Uterus (tissue), 4 donors: ENCODE measurements at places on chromosomes 3 and 15. TPM values are rescaled to one million over a fixed set of nuclear protein-coding genes. Genes with fewer than 3 reads are reported as not detected.

RYR3 gene
- total RNA-seq: 9.1 TPM

CRABP1 gene
- not detected for total RNA-seq

DNA sequence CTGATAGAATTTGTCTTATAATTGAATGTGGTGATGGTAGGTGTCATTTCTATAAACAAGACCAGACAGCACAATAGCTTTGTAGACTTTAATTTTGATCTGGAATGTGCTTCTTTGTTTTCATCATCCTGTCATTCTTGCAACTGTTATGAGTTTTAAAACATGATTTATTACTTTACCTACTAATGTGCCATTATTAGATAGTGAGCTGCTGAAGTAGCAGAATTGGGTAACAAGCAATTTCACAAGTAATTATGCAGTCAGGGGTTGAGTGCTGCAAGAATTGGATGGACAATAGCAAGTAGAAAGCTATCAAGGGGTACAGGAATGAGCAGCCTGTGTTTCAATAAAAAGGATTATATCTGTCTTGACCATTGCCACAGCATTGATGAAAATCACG is 975.6 kb downstream of the ROBO1 start:
- DNase-seq: no peak
- H3K4me3 ChIP-seq: no peak overlapping the region
- H3K36me3 ChIP-seq: no peaks in the 10 kb centered on the region
- no peaks in the 10 kb centered on the region for H3K27me3 ChIP-seq
- H3K27ac ChIP-seq: no peak overlapping the region

GRCh38 chr3:170752571-170753155 is 117.3 kb downstream of the RPL22L1 start:
- H3K27ac ChIP-seq: no peak overlapping the region
- no peaks in the 10 kb centered on the region for H3K4me1 ChIP-seq
- H3K4me3 ChIP-seq: no peak overlapping the region
- DNase-seq: no peak
- H3K36me3 ChIP-seq: no peaks in the 10 kb centered on the region

ITGB5 gene
- total RNA-seq: 41.8 TPM

TGM4 gene
- not detected for total RNA-seq

DNA sequence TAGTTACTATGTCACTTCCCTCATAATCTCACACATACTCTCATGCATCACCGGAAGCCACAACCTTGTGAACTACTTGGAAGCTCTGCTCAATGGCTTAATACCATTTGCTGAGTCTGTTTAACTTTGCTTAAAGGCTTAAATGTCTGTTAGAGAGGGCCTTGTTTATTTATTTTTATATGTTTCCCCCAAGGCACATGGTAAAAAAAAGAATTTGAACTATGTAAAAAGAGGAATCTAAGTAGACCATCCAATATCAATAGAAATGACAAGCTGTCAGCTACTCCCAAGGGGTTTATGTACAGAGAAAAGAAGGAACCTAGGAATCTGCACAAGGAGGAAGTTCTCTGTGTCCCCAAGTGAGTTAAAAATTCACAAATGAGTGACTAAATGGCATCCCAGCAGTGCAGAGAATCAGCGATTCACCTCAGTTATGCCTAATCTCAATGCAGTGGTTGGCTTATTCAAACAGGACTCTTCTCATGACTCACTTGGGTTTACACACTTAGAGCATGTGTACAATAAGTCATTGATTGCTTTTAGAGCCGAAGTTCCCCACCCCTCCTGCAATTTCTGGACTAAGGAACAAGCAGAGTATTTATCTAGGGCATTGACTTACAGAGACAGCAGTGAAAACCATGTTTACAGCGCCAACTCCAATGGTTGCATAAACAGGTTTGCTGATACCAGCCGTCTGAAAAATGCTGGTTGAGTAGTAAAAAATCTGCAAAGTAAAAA is 24.4 kb downstream of the SLC2A2 start:
- H3K4me3 ChIP-seq: no peak overlapping the region
- H3K4me1 ChIP-seq: no peaks in the 10 kb centered on the region
- DNase-seq: no peak
- H3K36me3 ChIP-seq: peaks cover under 1% of the 10 kb centered on the region
- no peak overlapping the region for H3K27ac ChIP-seq

DNA sequence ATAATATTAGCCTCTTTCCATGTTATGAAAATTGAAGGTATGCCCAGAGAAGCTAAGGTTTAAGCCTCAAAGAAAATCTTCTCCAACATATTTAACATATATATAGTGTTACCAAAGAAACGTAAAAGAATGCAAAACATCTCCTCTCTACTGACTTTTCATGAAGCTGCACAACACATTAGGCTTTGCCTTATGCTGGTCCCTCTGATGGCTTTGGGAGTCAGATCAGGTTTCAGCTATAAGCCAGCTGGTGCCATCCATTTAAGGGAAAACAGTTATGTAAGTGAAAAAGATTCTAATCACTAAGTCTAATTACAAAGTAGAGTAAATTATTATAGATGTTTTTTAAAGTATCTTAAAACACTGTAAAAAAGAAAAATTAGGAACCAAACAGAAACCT is 410.5 kb downstream of the LSAMP start:
- no peak for DNase-seq
- no peak overlapping the region for H3K4me3 ChIP-seq
- no peaks in the 10 kb centered on the region for H3K27me3 ChIP-seq
- no peaks in the 10 kb centered on the region for H3K4me1 ChIP-seq
- no peaks in the 10 kb centered on the region for H3K36me3 ChIP-seq

TUSC7 gene
- total RNA-seq: not detected

DNA sequence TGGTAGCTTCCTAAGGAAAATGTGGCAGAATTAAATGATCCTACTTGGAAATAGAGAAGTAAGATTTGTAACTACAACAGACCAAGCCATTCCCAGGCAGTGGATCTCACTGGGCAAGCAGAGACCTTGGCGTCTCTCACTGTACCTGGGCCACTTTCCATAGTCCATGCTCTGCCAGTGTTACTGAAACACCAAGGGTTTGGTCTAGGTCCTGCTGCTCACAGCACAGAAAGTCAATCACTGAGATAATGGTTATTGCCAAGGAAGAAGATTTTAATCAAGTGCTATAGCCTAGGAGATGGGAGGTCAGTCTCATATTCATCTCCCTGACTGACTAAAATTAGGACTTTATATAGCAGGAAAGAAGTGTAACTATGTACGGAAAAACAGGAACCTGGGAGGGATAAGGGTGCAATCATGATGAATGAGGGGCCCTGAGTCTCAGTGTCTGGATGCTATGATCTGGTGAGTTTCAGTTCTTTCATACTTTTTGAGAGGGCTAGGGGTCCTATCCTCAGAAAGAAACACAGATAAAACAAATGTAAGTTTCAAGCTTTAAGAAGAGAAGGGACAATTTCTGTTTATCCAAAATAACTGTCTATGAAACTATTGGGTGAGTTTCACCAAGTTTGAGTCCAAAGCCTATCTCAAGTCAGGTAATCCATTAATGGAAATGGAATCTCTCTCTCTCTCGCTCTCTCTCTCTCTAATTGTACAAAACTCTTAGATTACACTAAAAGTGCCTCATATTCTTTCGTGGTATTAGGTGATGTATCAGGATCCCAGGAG is 20.6 kb downstream of the GPR15 start:
- no peak overlapping the region for H3K27ac ChIP-seq
- H3K4me1 ChIP-seq: no peaks in the 10 kb centered on the region
- no peak overlapping the region for H3K4me3 ChIP-seq
- H3K36me3 ChIP-seq: no peaks in the 10 kb centered on the region
- H3K27me3 ChIP-seq: no peaks in the 10 kb centered on the region

DNA sequence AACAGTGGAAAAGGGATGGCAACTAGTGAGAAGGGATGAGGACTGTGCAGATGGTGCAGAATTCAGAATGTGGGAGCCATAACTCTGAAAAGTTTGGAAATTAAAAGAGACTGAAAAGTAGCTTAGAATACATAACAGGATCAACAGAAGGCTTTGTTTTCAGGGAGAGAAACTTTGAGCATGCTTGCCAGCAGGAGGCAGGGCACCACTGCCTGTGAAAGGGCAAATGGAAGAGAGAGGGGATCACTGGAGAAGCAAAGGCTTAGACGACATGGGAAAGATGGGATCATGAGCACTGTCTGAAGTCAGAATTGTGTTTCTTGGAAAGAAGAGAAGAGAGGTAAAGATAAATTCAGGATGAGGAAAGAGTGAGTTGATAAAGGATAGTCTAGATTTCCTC is 99.6 kb downstream of the ABI3BP start:
- no peaks in the 10 kb centered on the region for H3K27me3 ChIP-seq
- no peak for DNase-seq

DNA sequence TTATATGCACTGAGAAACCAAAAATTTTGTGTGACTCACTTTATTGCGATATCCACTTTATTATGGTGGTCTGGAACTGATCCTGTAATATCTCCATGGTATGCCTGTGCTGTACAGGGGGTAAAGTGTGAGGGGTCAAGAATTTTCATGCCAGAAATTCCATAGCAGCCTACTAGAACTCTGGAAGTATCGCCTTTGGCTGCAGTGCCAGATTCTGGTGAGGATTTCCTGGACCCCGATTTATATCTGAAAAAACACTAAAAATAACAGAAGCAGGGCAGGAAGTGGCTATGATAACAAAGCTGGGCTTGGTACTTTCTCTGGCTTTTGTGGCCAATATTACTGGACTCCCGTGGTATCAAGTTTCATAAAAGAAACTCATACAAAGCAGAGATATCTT is 36.4 kb downstream of the CCDC80 start:
- peak overlapping the region; percentile 24 for H3K27ac ChIP-seq
- no peak overlapping the region for H3K4me3 ChIP-seq
- H3K27me3 ChIP-seq: no peaks in the 10 kb centered on the region
- DNase-seq: no peak

FEZF2 gene
- total RNA-seq: not detected

- no peaks in the 10 kb centered on the region for H3K36me3 ChIP-seq
- H3K27ac ChIP-seq: no peak overlapping the region
- H3K4me1 ChIP-seq: no peaks in the 10 kb centered on the region
- no peaks in the 10 kb centered on the region for H3K27me3 ChIP-seq
- H3K4me3 ChIP-seq: no peak overlapping the region
These were observed 191.4 kb upstream of the LRIG1 start for GRCh38 chr3:66692042-66692765.

DNA sequence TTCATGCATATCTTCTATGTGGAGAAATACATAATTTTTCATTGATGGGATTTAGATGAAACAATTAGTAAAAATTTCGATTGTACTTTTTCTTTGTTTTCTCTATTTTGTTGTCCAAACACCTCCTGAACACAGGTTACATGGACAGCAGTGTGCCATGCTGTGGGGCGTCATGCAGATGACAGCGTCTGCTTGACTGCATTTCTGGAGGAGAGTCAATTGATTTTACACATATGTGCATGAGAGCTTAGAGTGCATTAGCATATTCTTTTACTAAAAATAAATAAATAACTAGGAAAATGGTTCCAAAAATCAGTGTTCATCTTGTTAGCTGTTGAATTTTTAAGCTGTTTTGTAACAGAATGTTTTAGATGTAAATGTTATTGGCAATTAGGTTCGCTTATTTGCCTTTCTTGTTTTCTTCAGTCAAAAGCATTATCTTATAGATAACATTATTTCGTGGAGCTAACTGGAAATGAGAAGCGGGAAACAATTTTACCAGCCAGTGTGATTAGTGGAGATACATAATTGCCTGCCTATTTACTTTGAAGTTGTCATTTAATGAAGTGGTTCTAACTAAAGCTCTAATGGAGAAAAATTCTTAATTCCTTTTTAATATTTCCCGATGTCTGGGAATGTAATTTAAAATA is 82.7 kb upstream of the VGLL3 start:
- no peaks in the 10 kb centered on the region for H3K27me3 ChIP-seq
- H3K4me3 ChIP-seq: no peak overlapping the region
- H3K27ac ChIP-seq: no peak overlapping the region
- no peaks in the 10 kb centered on the region for H3K4me1 ChIP-seq
- no peak for DNase-seq

CHRFAM7A gene
- total RNA-seq: 0.59 TPM

DNA sequence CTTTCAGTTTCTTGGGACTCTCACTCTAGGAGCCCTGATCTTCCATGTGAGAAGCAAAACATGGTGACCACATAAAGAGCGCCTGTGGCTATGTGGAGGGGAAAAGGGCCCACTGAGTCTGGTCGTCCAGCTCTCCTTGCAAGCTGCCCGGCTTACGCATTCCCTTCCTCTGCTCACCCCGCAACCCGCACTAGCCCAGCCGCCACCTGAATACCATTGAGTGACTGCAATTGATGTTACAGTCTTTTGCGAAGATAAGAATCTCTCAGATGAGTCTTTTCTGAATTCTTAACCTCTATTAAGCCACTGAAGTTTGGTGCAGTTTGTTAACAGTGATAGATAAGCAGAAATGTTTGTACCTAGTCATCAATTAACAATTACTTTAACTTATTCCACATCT is 589.0 kb upstream of the DPPA4 start:
- no peaks in the 10 kb centered on the region for H3K36me3 ChIP-seq
- no peak for DNase-seq
- H3K4me1 ChIP-seq: no peaks in the 10 kb centered on the region
- H3K27ac ChIP-seq: no peak overlapping the region
- no peaks in the 10 kb centered on the region for H3K27me3 ChIP-seq
- H3K4me3 ChIP-seq: no peak overlapping the region

- no peak for DNase-seq
- H3K36me3 ChIP-seq: no peaks in the 10 kb centered on the region
These were observed 82.4 kb upstream of the VGLL4 start for GRCh38 chr3:11726146-11726545.

ITIH1 gene
- not detected for total RNA-seq

DNA sequence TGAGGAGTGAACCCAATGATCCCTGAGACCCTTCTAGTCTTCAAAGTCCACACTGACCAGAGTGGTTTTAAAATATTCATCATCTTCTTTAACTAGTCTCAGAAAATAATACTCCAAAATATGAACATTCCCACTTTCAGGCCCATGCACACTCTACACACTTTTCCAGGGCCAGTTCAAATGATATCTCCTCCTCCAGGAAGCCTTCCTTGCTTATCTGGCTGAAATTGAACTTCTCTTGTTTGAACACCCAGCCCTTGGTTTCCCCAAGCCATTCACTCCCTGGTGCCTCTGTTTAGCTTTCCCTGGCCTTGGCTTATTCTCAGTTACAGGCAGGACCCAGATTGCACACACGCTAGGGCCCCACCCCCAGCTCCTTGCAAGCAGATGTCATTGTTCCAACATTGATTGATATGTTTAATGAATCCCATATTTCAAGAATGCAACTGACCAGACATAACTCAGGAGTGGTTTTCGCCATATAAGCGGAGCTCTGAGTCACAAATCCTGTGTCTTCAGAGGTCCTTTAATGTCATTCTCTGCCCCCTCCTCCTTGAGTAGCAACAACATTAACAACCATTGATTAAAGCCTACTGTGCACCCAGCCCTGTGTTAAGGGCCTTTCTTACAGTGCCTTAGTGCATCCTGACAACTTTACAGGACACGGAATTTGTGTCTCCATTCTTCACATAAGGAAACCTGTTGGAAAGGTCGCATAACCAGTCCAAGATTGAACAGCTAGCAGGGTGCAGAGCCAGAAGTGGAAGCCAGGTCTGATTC is 2.1 kb downstream of the ITGA11 start:
- peaks cover 11% of the 10 kb centered on the region for H3K4me1 ChIP-seq
- no peaks in the 10 kb centered on the region for H3K36me3 ChIP-seq
- H3K27ac ChIP-seq: peak overlapping the region; percentile 89
- H3K4me3 ChIP-seq: peak overlapping the region; percentile 52

GRCh38 chr3:31008994-31009393 is 114.5 kb upstream of the GADL1 start:
- H3K4me1 ChIP-seq: no peaks in the 10 kb centered on the region
- H3K4me3 ChIP-seq: no peak overlapping the region
- H3K36me3 ChIP-seq: no peaks in the 10 kb centered on the region
- H3K27ac ChIP-seq: no peak overlapping the region
- H3K27me3 ChIP-seq: no peaks in the 10 kb centered on the region
